ENCODE measurements at places on chromosomes 12 and 14.

DNA sequence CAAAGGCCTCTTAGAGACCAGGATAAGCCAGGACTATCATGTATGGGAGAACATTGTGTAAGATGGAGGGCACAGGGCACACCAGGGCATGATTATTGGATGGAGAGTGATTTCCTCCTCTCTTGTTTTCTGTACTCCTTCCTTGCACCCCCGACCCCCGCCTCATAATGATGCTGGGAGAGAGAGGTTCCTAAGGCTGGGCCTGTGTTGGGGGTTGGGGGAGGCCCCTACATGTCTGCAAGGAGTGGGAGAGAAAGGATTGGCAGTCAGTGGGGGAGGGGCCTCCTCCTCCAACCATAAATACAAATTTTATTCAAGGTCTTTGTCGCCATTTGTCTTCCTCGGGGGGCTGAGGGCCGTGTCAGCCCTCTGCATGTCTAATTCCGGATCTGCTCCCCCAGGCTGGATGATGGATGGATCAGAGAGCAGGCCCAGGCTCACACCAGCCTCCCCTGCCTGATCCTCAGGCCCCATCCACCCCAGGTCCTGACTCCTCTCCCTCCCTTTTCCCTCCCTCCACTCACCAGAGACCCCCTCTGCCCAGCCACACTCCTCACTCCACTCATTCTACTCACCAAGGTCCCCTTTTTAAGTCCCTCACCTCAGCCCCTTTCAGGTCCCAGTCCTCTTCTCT is 2.0 kb upstream of the C1QL4 start:
- DNase-seq = no peak

DNA sequence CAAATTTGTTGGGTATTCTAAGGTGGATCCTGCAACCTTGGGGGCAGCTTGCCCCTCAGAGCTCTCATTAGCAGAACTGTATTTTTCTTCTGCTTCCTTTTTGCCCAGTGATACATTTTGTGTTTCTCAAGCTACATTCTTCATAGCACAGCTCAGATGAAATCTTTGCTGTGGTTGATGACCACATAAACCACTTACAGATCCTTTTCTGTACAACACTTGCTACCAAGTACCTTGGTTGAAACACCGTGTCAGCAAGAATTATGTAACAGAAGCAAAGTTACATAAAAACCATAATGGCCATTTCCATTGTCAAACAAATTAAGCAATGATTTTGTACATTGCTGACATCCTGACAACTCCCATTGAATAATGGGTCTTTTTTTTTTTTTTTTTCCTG is 9.7 kb upstream of the PLBD1 start:
- DNase-seq = no peak

DNA sequence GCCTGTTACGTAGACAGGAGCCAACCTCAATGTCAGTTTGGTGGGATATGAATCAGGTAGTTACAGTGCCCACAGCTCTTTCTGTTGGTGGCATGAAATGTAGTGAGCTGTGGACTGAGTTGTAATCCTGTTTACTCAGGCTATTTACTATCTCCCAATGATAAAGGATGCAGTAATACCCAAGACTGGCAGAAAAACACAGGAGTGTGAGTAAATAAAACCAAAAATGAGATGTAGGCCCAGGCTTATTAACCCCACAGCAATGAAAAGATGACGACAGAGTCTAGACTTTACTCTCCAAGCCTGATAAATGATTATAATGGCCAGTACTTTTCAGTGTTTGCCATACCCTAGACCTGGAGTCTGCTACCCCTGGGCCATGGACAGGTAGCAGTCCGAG is 22.8 kb upstream of the LRIG3 start:
- DNase-seq = no peak

- peak; percentile 37 for DNase-seq
Measured at GRCh38 chr12:106753526-106753925, 21.0 kb upstream of the RIC8B start.

GRCh38 chr14:53767566-53767965 is 189.1 kb downstream of the BMP4 start:
- DNase-seq = no peak

DNA sequence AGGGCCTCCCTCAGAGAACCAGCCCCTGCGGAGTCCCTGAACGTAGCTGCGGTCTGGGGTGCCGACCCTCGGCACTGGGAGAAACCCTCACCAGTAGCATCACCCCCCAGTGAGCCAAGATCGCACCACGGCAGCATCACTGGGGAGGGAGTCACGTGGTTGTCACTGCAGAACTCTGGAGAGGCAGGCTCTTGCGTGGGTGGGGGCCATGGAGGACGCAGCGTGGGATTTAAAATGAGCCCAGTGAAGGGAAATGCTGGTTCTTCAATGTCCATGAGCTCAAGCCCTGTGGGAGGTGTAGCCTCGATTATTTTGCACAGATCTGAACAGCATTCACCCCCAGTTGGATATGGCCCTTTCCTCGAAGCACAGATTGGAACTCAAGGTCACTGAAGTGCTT is 3.9 kb upstream of the GALNT9 start:
- DNase-seq = no peak

- no peak for DNase-seq
Measured at GRCh38 chr12:6145564-6145963, 21.1 kb upstream of the VWF start.

- no peak for DNase-seq
Measured at GRCh38 chr14:79551523-79551922, 659.8 kb downstream of the DIO2 start.

DNA sequence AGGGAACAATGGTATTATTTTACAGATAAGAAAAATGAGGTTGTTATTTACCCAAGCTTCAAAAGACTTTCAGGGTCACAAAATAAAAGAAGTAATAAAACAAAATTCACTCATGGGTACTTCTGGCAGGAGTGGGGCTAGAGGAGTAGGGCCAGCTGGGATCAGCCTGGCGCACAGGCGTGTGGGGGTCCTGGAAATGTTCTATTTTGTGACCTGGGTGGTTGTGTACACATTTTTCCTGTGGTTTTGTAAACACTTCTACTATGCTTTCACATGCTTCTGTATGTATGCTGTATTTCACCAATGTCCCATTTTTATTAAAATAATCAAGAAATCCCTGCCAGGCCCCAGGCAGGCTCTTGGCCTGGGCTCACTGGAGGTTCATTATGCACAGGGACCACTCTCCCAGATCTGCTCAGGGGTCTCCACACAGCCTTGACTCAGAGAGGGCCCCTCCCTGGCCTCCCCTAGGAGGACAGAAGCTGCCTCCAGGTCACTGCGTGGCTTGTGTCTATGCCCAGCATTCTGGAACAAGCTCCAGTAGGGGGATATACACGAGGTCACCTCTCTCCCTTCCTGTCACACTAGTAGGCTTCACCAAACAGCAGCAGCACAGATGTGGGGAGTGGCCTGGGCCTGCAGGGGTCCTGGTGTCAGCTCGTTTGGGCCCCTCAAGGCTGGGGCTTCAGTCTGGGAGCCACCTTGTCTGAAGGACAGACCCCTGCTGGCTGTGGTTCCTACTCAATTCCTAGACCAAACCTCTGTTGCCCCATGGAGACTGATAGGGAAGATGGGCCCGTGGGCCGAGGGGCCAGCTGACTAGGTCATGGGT is 37.8 kb downstream of the ANAPC7 start:
- no peak for DNase-seq

GRCh38 chr14:88168498-88169165 is 154.4 kb downstream of the KCNK10 start:
- DNase-seq = peak; percentile 13

GRCh38 chr12:62113366-62114011 is 146.7 kb upstream of the USP15 start:
- no peak for DNase-seq

- no peak for DNase-seq
Measured at GRCh38 chr14:29810682-29811081, 117.0 kb downstream of the PRKD1 start.

GRCh38 chr14:46820291-46820690 is 168.7 kb upstream of the RPL10L start:
- no peak for DNase-seq

DNA sequence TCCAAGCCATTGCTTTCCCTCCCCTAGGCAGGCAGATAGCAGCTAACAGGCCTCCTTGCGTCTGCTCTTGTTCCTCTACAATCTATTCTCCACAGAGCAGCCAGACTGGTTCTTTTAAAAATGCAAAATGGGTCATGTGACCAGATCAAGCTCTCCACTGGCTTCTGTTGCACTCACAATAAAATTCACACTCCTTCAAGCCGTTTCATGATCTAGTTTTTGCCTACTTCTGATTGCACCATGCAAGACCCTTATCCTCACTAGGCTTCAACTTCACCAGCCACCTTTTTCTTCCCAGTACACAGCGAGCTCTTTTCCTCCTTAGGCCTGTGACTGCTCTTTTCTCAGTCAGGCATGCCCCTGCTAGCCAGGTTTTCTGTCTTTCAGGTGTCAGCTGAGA is 6.1 kb upstream of the KRAS start:
- no peak for DNase-seq

DNA sequence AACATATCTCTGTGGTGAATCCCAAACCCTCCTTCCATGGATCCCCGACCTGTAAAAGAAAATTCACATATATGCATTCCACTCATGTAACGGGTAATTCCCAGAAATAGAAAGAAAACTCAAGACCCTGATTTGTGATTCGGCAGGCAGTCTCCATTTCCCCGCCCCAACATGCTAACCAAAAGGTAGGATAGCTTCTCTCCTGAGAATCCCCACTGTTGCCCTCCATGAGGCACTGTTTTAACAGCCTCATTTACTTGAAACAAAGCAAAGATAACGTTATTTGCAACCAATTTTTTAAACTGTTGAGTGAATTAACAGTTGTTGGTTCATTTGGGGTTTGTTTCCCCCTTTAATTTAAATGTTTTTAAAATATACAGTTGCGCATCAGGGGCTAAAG is 774 bp upstream of the SLC2A13 start:
- DNase-seq = no peak

- DNase-seq = no peak
Measured at GRCh38 chr14:88829685-88830302, 5.3 kb downstream of the TTC8 start.

- DNase-seq = no peak
Measured at GRCh38 chr12:44246482-44247105, 410.7 kb downstream of the TMEM117 start.

DNA sequence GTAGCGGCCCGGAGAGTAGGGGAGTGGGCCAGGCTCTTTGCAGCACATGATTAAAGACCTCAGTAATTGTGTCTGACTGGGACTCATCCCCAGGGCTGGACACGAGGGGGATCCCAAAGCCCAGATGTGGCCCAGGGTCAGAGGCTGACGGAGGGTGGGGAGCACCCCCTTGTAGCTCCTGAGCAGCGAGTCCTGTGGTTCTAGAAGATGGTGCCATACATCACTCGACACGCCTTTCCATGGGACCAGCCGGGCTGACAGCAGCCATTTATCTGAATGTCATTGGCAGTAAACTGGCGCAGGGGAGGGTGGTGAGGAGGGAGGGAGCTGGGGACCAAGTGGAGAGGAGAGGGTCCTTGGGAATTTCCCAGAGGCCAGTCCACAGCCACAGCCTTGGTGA is 65.1 kb upstream of the FAM222A start:
- no peak for DNase-seq

- DNase-seq = no peak
Measured at GRCh38 chr12:109433618-109434017, 43.5 kb downstream of the KCTD10 start.

GRCh38 chr12:77082021-77082420 is 16.7 kb upstream of the E2F7 start:
- no peak for DNase-seq

All from stimulated activated CD8-positive, alpha-beta memory T cell treated with anti-CD3 and anti-CD28 coated beads, Interleukin-12 subunit alpha, Interleukin-12 subunit beta, amount 100 ng/mL, for 4 hours (primary cell).